NCI-H1417 (cell line): ENCODE measurements at places on chromosomes 3 and 15.

DNA sequence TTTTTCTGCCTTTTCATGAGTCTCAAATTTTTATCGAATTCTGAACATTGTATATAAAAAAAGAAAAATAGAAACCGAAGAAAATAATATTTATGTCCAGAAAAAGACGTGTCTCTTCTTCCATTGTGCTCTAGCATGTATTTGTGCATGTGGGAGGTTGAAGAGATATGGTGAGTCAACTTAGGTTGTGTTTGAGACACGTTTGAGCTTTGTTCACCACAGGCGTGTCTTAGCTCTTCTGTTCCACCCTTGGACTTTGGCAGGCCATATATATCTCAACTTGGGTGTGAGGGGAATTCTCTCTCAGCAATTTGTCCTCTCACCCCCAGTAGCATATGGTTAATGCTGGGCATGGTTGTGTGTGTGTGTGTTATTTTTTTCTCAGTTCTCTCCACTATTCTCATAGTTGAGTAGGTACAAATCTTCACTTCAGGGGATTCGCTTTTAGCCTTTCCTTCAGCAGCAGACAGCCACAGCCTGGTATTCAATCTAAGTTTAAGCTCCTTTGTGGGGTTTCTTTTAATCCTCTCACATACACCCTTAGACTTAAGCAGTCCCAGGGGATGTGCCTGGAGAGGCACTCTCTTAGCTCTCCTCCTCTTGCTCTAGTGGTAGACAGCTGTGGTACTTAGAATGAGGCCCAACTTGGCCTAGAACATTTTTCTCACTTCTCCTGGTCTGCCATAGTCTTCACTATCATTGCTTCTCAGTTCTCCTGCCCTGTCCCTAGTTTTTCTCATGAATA lies 286.5 kb upstream of the RBMS3 start:
- no peak for DNase-seq

- DNase-seq = no peak
Observed at GRCh38 chr3:9785602-9786001, 6.7 kb downstream of the TADA3 start.

DNA sequence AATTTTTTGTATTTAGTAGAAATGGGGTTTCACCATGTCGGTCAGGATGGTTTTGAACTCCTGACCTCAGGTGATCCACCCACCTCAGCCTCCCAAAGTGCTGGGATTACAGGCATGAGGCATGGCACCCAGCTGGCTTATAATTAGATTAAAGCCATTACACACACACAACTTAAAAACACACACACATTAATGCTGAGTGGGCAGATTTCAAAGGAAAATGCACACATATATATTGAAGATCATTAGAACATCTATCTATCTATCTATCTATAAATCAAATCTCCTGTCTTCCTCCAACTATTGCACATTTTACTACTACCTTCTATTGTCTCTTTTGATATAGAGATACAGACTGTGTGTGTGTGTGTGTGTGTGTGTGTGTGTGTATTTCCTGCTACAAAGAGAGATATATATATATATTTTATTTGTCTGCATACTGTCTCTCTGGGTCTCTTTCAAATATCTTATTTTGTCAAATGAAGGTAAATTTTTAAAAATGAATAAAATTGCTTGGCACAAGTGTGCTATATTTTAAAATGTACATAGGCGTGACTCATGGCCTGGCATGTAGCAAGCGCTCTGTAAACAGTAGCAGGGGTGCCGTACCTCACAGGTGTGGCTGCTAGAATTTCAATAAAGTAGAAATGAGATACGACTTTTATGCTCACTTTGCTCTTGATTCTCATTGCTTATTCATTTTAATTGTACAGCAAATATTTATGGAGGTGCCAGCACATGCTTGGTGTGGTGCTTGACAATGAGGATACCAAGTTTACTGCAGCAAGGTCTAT lies 655.8 kb downstream of the AGBL1 start:
- no peak for DNase-seq

DNA sequence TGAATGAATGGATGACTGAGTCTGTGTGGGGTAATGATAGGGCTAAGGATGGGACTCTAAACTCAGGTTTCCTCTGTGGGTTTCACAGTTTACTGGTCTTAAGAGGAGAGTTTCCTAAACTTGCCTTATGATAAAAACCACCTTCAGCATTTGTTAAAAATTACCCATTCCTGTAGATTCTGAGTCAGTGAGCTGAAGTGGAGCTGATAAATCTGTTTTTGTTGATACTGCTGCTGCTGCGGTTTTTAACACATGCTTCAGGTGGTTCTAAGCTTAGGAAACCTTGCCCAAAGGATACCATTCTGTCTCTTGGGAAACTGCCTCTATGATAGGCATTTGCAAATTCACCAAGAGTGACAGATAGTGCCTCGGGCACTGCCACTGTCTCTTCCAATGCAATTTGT lies 52.6 kb downstream of the MECOM start:
- no peak for DNase-seq

DNA sequence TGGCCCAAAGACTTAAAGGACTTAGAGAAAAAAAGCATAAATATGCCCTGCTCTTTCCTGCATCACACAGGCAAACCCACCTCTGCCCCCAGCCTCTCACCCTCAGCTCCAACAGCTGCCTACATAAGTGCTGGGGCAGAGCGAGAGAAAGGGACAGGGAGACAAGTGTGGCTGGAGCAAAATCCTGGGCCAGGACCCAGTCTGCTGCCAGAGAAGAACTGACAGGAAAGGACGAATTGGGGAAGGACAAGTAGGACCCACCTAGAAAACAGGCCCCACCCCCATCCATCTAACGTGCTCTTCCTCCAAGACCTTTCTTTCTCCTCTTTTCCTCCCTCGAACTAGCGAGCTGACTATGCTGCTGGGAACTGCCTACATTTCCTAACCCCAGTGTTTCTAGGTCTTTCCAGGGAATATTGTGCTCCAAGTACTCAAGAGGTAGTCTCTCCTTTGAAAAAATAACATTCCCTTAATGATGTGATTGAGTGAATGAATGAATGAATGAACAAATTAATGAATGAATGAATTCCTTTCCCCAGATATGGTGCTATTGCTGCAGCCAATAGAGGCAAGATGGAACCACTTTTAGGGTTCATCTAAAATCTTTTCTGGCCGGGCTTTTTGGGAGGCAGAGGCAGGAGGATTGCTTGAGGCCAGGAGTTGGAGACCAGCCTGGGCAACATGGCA lies 18.4 kb downstream of the IGDCC4 start:
- DNase-seq = no peak

DNA sequence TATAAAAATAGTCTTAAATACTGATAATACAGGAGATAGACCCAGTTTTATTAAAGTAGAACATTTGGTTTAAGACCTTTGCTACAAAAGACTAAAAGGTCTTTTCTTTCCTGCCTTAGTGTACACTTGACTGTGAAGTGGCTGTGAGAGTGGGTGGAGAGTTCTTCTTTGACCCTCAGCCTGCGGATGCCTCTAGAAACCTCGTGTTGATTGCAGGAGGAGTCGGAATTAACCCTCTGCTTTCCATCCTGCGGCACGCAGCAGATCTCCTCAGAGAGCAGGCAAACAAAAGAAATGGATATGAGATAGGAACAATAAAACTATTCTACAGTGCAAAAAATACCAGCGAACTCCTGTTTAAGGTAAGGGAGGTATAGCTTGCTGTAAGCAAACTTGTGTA lies 36.5 kb downstream of the OXNAD1 start:
- DNase-seq = no peak
